Sigmoid colon (tissue), 7 donors: ENCODE measurements at places on chromosomes 3 and 15.
A peak's percentile ranks its signal among the peaks of the same experiment; 100 is the strongest.

DNA sequence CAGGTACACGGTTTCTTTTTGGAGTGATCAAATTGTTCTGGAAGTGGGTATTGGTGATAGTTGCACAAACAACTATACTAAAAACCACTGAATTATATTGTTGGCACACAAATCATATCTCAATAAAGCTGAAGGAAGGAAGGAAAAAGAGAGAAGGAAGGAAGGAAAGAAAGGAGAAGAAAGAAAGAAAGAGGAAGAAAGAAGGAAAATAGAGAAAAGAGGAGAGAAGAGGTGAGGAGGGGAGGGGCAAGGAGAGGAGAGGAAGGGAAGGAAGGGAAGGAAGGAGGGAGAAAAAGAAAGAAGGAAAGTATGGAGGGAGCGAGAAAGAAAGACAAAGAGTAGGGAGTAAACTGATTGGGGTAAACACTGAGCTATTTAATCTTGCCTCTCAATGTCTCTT lies 77.9 kb upstream of the TSC22D2 start:
- no peaks in the 10 kb centered on the region for H3K36me3 ChIP-seq
- H3K27ac ChIP-seq = no peak overlapping the region
- DNase-seq = no peak
- H3K27me3 ChIP-seq = no peaks in the 10 kb centered on the region
- H3K4me1 ChIP-seq = no peaks in the 10 kb centered on the region
- no peak overlapping the region for H3K4me3 ChIP-seq

- peak overlapping the region; percentile 64 for H3K27ac ChIP-seq
- H3K36me3 ChIP-seq = no peaks in the 10 kb centered on the region
- H3K4me3 ChIP-seq = no peak overlapping the region
Measured at GRCh38 chr15:71301958-71302621, 186.8 kb downstream of the THSD4 start.

GRCh38 chr3:153901152-153901551 lies 220.0 kb upstream of the ARHGEF26 start:
- H3K27ac ChIP-seq = no peak overlapping the region
- no peaks in the 10 kb centered on the region for H3K27me3 ChIP-seq

DNA sequence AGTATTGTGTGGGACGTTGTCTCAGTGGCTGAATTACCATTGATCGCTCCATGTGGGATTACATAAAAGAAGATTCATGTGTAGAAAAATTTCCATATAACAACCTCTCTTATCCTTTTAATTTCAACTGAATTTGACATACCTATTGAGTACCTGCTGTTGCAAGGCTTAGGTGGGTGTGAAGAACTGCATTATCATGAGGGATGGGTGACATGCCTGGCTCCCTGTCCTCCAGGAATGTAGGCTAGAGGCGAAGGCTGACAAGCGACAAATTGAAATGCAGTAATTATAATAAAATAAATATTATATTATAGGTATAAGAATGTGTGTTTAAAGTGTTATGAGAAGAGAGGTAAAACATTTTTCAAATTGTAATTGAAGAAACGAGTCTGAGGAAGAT lies 52.7 kb upstream of the SPESP1 start:
- no peak for DNase-seq
- no peak overlapping the region for H3K4me3 ChIP-seq
- no peaks in the 10 kb centered on the region for H3K36me3 ChIP-seq
- no peak overlapping the region for H3K27ac ChIP-seq

- H3K36me3 ChIP-seq = no peaks in the 10 kb centered on the region
- no peak for DNase-seq
- no peaks in the 10 kb centered on the region for H3K27me3 ChIP-seq
- H3K27ac ChIP-seq = no peak overlapping the region
Measured at GRCh38 chr3:192875971-192876565, 41.6 kb downstream of the MB21D2 start.

DNA sequence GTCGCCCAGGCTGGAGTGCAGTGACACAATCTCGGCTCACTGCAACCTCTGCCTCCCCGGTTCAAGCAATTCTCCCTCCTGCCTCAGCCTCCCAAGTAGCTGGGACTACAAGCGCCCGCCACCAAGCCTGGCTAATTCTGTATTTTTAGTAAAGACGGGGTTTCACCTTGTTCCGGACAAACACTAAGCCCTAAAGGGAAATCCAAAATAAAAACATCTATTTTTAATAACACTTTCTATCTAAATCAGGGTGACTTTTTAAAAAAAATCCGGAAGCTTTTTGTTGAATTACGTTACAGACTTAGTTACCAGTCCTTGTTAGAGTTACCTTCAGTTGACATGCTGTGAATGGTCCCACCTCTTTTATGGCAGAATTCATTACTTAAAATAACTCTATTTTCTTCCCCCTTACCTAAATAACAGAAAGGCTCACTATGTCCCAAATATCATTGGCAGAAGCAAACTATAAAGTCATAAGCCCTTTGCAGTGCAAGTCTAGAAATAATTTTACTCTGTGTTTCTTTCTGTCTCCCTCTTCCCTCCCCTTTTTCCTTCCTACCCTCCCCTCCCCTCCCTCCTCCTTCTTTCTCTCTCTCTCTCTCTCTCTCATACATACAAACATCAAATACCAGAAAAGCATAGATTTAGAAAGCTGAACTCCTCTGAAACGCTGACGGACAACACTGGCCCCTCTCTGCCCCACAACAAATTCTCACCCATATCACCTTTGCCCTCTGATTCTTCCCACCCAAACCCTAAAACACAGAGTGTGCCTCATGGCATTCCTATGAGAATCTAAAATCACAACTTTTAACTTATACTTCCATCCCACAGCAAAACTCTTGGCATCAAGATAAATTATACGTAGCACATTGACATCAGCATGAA lies 18.3 kb downstream of the THBS1 start:
- H3K27ac ChIP-seq = peak overlapping the region; percentile 22
- no peaks in the 10 kb centered on the region for H3K27me3 ChIP-seq
- H3K4me3 ChIP-seq = no peak overlapping the region
- H3K4me1 ChIP-seq = peaks cover 23% of the 10 kb centered on the region
- no peak for DNase-seq
- H3K36me3 ChIP-seq = peaks cover 14% of the 10 kb centered on the region

- H3K4me1 ChIP-seq = peaks cover 34% of the 10 kb centered on the region
- H3K27me3 ChIP-seq = no peaks in the 10 kb centered on the region
- H3K36me3 ChIP-seq = no peaks in the 10 kb centered on the region
- no peak overlapping the region for H3K27ac ChIP-seq
Measured at GRCh38 chr15:75446151-75446550, 5.3 kb downstream of the SIN3A start.

GRCh38 chr3:120462409-120462959 lies 11.7 kb upstream of the FSTL1 start:
- no peaks in the 10 kb centered on the region for H3K36me3 ChIP-seq
- no peak for DNase-seq
- no peak overlapping the region for H3K27ac ChIP-seq
- no peaks in the 10 kb centered on the region for H3K27me3 ChIP-seq

DNA sequence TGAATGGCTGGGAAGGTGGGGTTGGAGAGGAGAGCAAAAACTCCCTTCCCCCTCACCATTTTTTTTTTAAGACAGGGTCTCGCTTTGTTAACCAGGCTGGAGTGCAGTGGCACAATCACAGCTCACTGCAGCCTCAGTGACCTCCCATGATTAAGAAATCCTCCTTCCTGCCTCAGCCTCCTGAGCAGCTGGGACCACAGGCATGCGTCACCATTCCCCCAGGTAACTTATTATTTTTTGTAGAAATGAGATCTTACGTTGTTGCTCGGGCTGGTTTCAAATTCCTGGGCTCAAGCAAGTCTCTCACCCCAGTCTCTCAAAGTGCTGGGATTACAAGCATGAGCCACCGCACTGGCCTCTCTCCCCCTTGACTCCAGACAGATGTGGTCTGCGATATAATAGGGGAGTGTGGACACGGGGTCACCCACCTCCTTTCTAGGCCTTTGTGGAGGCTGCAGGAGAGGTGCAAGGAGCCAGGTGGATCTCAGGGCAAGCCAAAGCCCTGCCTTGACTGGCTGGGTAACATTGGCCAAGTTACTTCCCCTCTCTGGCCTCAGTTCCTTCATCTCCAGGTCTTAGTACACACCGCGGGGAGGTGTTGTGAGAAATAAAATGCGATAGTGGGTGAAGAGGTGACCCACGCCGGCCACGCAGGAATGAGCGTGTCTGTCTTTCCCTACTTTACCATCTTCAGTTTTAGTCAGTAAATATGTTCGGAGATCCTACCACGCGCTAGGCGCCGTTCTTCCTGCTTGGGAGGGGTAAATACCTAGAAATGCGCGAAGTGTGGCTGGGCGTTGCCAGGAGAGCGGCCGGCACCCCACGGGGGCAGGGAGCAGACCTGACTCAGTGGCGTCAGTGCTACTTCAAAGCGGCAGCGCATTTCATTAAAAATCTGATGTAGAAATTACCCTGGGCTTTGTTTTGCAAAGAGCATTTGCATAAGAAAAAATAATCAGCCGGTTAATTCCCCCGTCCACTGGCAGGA lies 20.2 kb upstream of the CORO2B start:
- no peak overlapping the region for H3K27ac ChIP-seq
- DNase-seq = peak; percentile 60
- H3K27me3 ChIP-seq = peaks cover 2% of the 10 kb centered on the region
- H3K36me3 ChIP-seq = no peaks in the 10 kb centered on the region
- peak overlapping the region; percentile 34 for H3K4me3 ChIP-seq
- H3K4me1 ChIP-seq = peaks cover 13% of the 10 kb centered on the region

DNA sequence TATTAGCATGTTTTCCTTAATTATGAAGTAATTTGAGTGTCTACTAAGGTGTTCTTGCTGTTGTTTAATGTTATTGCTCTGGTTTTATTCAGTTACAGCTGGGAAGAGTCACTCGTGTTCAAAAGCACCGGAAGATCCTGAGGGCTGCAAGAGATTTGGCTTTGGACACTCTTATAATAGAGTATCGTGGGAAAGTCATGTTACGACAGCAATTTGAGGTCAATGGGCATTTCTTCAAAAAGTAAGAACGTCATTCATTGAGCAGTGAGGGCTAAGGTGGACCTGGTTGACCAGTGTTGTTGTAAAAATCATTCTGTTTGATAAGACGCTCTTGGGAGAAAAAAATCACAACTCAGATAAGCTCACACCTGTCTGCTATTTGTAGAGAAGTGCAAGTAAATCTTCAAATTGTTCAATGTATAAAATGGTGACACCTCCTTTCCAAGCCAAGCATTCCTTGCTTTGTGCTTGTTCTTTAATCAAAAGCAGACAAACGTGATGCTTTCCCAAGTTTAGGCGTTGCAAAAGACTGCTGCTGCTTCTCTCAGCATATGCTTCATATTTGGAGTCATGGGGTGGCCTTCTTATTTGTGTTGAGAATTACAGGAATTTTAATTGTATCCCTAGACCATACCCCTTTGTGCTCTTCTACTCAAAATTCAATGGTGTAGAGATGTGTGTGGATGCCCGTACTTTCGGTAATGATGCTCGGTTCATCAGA lies 44.2 kb downstream of the SETD5 start:
- no peak overlapping the region for H3K27ac ChIP-seq
- peaks cover 48% of the 10 kb centered on the region for H3K36me3 ChIP-seq
- DNase-seq = no peak
- no peak overlapping the region for H3K4me3 ChIP-seq

DNA sequence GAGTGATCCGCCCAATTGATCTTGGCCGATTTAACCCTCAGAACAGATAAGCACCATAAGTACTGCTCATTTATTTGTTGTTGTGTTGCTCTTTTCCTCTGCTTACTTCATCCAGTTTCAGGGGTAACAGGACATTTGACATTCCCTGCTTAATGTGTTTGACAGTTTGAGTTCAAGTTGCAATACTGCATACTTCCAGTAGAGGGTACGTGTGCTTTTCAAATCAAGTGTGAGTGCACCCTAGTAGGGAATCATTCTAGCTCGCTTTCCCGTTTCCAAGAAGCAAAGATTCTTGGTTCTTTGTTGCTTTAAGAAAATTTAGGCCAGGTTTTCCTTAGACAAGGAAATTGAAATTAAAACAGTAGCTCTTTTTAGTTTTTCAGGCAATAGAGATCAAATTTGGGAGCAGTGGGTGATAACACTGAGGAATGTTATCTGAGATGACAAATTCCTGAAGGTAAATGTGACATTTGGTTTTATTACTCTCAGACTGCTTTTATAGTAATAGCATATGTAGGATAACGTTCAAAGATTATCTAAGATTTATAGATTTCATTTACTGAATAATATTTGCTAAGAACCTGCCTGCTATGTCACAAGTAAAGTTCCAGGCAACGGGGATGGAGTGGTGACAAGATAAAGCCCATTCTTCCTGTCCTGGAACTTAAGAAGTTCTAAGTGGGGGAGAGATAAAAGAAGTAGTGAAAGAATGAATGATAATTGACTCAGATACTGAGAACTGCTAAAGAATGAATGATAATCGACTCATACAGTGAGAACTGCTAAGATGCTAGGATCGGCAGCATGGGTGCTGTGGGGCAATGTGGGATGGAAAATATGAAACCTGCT lies 73.3 kb downstream of the SYNPR start:
- H3K4me3 ChIP-seq = no peak overlapping the region
- no peaks in the 10 kb centered on the region for H3K36me3 ChIP-seq
- DNase-seq = no peak
- no peaks in the 10 kb centered on the region for H3K4me1 ChIP-seq
- no peak overlapping the region for H3K27ac ChIP-seq

DNA sequence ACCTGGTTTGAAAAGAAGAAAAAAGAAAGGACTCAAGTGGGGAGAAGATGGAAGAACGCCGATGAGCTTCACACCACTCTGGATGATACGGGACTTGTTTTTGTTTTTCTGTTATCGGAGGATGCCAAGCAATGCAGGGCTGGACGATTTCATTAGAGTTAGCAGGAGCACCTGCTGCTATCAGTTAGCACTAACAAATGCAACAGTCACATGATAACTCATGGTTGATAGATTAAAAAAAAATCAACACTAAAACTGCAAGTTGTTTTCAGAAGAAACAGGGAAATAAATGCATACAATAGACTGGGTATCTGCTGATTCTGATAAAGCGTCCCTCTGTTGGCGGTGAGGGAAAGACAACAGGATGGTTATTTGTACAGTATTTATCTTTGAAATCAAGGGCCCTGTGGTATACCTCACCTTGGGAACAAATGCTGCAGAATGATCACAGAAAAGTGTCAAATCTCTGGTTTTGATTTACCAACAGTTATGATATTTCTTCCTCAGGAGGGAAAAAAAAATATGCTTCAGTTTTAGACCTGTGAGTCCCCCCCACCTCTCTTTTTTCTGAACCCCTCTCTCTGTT lies 575.1 kb downstream of the FOXP1 start:
- no peaks in the 10 kb centered on the region for H3K27me3 ChIP-seq
- H3K36me3 ChIP-seq = no peaks in the 10 kb centered on the region
- no peak for DNase-seq
- peaks cover 88% of the 10 kb centered on the region for H3K4me1 ChIP-seq

GRCh38 chr3:119240101-119240590 lies 532 bp downstream of the B4GALT4 start:
- H3K27me3 ChIP-seq = no peaks in the 10 kb centered on the region
- no peaks in the 10 kb centered on the region for H3K36me3 ChIP-seq
- DNase-seq = peak; percentile 69

DNA sequence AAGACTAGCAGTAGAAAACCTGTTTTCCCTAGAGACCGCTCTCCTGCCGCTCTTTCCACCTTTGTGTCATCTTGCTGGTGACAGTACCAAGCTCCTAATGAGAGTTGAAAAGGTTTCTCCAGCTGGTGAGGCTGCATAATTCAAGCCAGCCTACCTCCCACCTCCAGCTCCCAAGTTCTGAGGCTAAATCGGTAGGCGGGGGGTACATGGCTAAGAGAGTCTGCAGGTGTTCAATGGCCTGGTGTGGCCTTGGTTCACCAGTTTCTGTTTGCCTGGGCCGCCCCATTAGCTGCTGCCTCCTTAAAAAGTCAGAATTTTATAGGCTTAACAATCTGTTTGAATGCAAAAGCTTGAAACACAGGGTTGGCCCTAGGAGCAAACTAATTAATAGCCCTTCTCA lies 262.8 kb downstream of the SLCO3A1 start:
- no peaks in the 10 kb centered on the region for H3K27me3 ChIP-seq
- no peak overlapping the region for H3K27ac ChIP-seq
- no peak for DNase-seq
- no peaks in the 10 kb centered on the region for H3K36me3 ChIP-seq
- H3K4me1 ChIP-seq = no peaks in the 10 kb centered on the region
- H3K4me3 ChIP-seq = no peak overlapping the region
